ENCODE measurements at places on chromosomes 2 and 18. TPM values are rescaled to one million over a fixed set of nuclear protein-coding genes. Genes with fewer than 3 reads are reported as not detected.

The TBR1 gene
- polyA plus RNA-seq, result not detected

The APOB gene
- not detected for polyA plus RNA-seq

The PSMD1 gene
- polyA plus RNA-seq, result 64.5 TPM

The DCDC2C gene
- polyA plus RNA-seq, result not detected
